ENCODE measurements at places on chromosomes 6 and 20. TPM values are rescaled to one million over a fixed set of nuclear protein-coding genes. Genes with fewer than 3 reads are reported as not detected.

The HTR1B gene
- total RNA-seq = not detected

The HDDC2 gene
- 34.6 TPM for total RNA-seq

The SPAG4 gene
- total RNA-seq = 2.0 TPM

The DPM1 gene
- 34.5 TPM for total RNA-seq

The C6orf163 gene
- total RNA-seq = 2.4 TPM

The ZGPAT gene
- total RNA-seq = 32.9 TPM

All from lung (tissue), 17 donors.